Left lung (tissue), 14 donors: ENCODE measurements at places on chromosomes 2 and 18. TPM values are rescaled to one million over a fixed set of nuclear protein-coding genes. Genes with fewer than 3 reads are reported as not detected.

- no peak for DNase-seq
Measured at GRCh38 chr2:42342061-42342794, 18.8 kb downstream of the COX7A2L start.

DNA sequence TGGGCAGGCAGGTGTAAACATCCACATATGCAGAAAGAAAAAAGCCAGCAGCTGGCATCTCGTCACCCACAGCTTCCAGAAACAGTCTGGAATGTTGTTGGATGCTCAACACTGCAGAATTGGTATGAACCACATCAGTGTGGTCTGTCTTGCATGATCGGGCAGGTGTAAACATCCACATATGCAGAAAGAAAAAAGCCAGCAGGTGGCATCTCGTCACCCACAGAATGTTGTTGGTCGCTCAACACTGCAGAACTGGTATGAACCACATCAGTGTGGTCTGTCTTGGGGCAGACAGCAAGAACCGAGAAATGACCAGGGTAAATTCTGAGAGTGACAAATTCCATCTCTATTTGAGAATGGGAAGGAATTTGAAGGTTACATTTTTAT lies 39.6 kb downstream of the DOCK10 start:
- DNase-seq: no peak

DNA sequence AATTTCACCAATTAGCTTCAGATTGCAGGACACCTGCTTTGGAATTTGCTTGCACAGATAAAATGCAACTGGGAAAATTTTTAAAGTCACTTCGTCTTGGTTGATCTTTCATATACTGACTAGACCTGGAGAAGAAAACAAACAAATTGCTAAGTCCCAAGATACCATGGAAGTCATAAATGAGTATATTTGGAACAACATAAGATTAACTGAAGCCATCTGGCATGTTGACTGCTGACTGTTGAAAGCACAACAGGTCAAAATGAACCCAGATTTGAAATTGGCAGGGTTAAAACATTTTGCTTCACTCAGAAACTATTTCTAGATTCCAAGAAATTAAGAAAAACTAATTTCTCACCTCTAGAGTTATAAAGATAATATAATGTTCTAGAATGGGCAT lies 470.7 kb downstream of the LPIN1 start:
- DNase-seq: no peak

GRCh38 chr18:72273025-72273424 lies 271.1 kb downstream of the CBLN2 start:
- no peak for DNase-seq

- peak; percentile 27 for DNase-seq
Measured at GRCh38 chr2:159290289-159290907, 3.9 kb upstream of the WDSUB1 start.

DNA sequence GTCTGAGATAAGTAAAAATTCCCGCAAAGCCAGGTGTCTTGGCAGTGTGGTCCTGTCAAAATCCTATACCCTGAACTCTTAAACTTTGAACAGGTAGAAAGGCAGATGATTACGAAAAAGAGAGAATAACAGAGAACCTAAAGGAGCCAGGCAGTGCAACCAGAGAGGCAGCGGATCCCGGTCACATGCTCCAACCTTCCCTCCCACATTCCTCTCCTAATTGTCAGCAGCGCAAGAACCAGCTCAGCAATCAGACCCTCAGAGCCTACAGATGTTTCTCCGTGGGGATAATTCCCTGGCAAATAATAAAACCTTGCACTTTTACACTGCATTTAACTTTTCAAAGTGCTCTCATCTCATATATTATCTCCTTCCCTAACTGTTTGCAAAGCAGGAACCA lies 124.8 kb downstream of the EPHA4 start:
- DNase-seq: no peak

DNA sequence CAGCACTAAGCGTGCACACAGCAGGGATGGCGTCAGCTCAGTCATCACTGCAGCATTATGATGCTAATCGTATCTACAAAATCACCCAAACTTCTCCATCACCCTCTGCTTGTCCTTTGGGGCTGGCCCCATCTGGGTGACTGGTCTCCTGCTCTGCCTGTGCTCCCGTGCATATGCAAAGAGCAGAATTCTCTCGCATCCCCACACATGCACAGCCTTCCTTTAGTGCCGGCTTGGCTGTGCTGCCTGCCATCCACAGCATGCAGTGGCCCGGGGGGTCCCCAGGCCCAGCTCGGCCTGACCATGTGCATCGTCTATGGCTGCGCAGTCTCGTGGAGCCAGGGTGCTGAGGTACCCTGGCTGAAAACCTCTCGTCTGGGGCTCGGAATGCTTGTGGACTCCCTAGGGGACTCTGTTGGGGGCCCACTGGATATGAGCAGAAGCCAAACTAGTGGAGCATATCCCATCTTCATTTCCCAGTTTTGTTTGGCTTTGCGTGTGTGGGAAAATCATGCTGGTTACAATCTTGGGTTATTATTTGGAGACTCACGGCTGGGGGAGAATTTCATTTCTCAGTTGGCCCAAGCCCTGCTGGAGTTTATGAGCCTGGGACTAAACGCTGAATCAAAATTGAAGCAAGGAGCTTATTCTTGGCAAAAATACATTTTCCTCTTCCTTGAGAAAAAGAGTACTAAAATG lies 70.9 kb upstream of the HS6ST1 start:
- peak; percentile 17 for DNase-seq

GRCh38 chr2:225274751-225275150 lies 124.8 kb upstream of the NYAP2 start:
- DNase-seq: no peak

GRCh38 chr18:79677221-79677620 lies 2.4 kb upstream of the CTDP1 start:
- DNase-seq: no peak

GRCh38 chr2:36395866-36396265 lies 40.3 kb downstream of the CRIM1 start:
- DNase-seq: no peak

- DNase-seq: no peak
Measured at GRCh38 chr2:11213090-11213638, 57.9 kb downstream of the SLC66A3 start.

- DNase-seq: no peak
Measured at GRCh38 chr18:59606193-59607077, 90.8 kb downstream of the CCBE1 start.

GRCh38 chr2:150274108-150274507 lies 213.4 kb downstream of the RND3 start:
- no peak for DNase-seq

- no peak for DNase-seq
Measured at GRCh38 chr2:8632755-8633154, 49.1 kb upstream of the ID2 start.

- DNase-seq: peak; percentile 36
Measured at GRCh38 chr2:160317181-160318099, 117.4 kb upstream of the ITGB6 start.

GRCh38 chr18:13300029-13300428 lies 81.5 kb downstream of the LDLRAD4 start:
- DNase-seq: no peak

ARHGAP28 gene
- polyA plus RNA-seq: 231 TPM

SERPINB5 gene
- not detected for polyA plus RNA-seq

TUBA3E gene
- not detected for polyA plus RNA-seq

NR4A2 gene
- polyA plus RNA-seq: 7.0 TPM

RFTN2 gene
- polyA plus RNA-seq: 29.0 TPM

KANSL1L gene
- polyA plus RNA-seq: 53.5 TPM

GLI2 gene
- 16.5 TPM for polyA plus RNA-seq

SALL3 gene
- 0.06 TPM for polyA plus RNA-seq
